ENCODE measurements at places on chromosomes 4 and X.

- no peak for DNase-seq
These were observed 537.9 kb downstream of the IQCM start for GRCh38 chr4:149277705-149278104.

DNA sequence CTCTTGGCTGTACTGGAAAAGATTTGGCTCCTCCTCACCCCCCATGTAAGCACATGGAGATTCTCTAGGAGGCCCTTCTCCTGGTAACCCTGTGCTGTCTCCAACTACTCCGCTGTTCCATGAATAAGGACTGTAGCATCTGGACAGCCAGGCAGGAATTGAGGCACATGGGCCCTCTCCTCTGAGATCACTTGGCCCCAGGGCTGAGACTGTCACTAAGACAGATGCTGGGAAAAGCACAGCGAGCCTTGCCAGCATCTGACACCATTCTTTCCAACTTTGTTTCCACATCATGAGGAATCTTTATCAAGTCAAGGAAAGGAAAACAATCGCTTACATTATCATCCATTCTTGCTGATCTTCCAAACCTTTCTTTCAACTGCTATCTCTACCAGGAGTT is 222.6 kb upstream of the INTU start:
- DNase-seq, result no peak

DNA sequence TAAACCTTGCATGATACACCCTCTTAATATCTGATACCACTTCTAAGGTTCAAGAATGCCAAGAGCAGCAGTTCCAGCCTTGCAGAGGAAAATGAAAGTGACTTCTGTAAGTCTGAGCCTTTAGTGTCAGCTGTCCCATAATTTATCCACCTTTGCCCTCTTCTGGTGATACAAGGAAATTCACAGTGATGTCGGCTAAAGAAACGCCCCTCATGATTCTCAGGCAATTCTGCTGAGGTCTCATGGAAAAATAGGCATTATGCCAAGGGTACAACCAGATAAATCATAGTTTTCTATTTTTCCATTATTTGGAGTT is 172.2 kb upstream of the CXCL13 start:
- no peak for DNase-seq

DNA sequence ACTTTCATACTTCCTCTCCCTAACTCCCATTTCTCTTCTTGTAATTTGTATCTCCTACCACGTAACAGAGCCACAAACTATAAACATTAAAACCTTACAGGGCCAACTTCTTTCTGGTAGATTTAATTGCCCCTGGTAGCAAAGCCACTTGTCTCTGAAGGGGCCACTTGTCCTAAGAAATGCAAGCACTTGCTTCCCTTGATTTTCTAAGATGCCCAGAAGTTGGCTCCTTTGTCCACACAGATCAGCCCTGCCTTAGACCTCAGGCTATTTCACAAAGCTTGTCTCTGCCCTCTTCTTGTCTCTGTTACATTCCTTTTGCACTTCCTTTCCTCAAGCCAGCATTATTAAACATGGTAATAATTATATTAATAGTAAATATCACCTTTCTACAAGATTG is 80.6 kb upstream of the CXXC4 start:
- no peak for DNase-seq

DNA sequence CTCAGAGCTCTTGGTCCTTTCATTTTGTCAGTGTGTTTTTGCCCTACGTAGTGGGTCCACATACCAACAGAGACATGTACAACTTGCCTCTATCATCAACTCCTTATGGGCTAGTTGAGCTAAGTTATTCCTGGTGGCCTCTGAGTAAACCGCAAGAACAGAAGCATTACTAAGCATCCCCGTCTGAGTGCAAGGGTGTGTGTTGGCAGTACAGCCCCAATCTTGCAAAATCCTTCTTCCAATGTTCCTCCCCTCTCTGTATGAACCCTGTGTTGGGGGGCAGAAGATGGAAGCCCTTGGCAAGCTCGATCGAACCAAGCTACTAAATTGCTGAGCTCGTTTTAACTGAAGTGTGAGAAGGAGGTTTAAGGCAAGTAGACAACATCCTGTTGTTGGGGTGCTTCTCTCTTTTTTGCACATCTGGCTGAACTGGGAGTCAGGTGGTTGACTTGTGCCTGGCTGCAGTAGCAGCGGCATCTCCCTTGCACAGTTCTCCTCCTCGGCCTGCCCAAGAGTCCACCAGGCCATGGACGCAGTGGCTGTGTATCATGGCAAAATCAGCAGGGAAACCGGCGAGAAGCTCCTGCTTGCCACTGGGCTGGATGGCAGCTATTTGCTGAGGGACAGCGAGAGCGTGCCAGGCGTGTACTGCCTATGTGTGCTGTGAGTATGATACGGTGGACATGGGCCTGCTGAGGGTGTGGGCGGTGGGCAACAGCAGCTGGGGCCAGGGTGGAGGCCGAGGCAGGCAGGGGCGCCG is at the start of gene SH2D1A:
SH2D1A (plus strand) TSS at position 447 of the 760 bp plus-strand sequence; CDS start at position 527, 80 bp downstream.
- no peak for DNase-seq
